HTR-8/SVneo (cell line): ENCODE measurements at places on chromosomes 12 and 14.

- no peak for DNase-seq
These were observed 33.9 kb upstream of the FAM222A start for GRCh38 chr12:109679501-109680263.

DNA sequence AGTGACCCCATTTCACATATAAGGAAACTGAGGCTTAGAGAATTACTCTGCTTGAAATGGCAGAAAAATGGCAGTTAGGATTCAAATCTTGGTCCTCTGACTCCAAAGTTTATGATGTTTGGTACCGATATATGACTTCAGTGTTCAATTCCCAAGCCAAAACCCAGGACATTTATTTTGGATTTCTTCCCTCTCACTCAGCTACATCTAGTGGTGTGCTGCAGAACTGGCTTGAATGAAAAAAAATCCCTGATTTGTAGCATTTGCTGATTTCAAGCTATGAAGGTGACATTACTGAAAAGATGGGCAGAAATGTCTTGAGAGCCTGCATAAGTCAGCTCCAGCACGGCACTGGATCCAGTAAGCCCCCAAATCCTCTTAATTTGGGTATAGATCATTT, 106.4 kb downstream of the EFCAB11 start:
- DNase-seq, result no peak

GRCh38 chr14:33017016-33017415, 78.3 kb downstream of the NPAS3 start:
- DNase-seq, result no peak

- DNase-seq, result no peak
These were observed 43.4 kb upstream of the PWP1 start for GRCh38 chr12:107642240-107642639.
